ENCODE measurements at places on chromosomes 4 and X. TPM values are rescaled to one million over a fixed set of nuclear protein-coding genes. Genes with fewer than 3 reads are reported as not detected.

Gene NPY2R
- not detected for total RNA-seq

Gene DOCK11
- total RNA-seq: 7.7 TPM

Gene SORCS2
- total RNA-seq: 0.02 TPM

Gene TEC
- not detected for total RNA-seq

Gene ASB11
- total RNA-seq: not detected

Gene GPR50
- not detected for total RNA-seq

Gene ARHGAP10
- 10.3 TPM for total RNA-seq

Gene HEPH
- 0.85 TPM for total RNA-seq

Gene CTAG1B
- total RNA-seq: not detected

DNA sequence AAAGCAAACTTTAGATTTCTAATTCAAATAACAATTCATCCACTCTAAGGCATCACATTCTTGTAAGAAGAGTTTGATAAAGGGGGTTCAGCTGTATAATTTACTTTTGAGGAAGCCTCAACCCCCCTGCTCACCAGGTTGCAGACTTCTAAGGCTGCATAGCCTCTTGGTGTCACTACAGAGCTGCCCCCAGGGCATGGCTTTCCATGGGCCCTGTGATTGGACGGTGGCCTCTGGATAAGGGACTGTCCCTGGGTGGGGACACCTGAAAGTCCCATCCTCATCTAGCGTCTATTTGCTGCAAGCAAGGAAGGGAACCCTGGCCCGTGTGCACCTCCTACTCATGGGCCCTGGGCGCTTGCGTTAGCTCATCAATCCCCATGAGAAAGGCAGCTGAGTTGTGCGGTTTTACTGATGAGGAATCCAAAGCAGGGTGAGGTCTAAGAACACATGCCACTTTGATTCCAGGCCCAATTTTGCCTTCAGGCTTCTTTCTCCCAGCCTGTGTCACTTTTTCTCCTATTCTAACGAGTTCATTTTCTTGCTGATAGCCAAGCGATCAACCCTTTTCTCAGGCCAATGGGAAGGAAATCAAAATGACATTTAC is 51.8 kb downstream of the SCML1 start:
- no peak for DNase-seq

GRCh38 chrX:13140007-13140406 is 95.6 kb upstream of the FAM9C start:
- DNase-seq: no peak

- peak; percentile 65 for DNase-seq
These were observed 103.5 kb downstream of the LDB2 start for GRCh38 chr4:16794816-16795445.

DNA sequence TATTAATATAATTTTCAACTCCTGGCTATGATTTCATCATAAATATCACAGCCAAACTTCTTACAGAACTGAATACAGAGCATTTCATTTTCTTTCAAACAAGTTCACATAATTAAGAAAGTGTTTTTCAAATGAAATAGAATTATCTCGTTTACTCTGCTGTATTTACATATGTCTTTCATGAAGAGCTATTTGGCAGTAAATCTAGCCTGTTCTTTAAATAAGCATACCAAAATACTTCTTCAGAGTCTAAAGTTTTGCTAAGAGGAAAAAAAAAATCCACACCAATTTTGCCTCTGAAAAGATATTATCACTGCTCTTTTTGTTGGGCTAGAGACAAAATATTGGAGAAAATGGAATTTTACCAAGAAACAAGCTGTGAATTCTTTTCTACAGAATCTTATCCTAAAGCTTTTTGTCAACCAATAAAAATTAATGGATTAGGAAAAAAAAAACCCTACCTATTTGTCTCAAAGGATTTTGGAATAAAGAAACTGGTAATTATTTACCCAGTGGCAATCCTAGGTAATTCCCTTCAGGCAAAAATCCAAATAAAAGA is 287.9 kb upstream of the NR3C2 start:
- no peak for DNase-seq

- no peak for DNase-seq
These were observed 198.6 kb downstream of the KCNIP4 start for GRCh38 chr4:21749924-21750323.

GRCh38 chrX:151359931-151360871 is 36.8 kb upstream of the VMA21 start:
- DNase-seq: no peak

DNA sequence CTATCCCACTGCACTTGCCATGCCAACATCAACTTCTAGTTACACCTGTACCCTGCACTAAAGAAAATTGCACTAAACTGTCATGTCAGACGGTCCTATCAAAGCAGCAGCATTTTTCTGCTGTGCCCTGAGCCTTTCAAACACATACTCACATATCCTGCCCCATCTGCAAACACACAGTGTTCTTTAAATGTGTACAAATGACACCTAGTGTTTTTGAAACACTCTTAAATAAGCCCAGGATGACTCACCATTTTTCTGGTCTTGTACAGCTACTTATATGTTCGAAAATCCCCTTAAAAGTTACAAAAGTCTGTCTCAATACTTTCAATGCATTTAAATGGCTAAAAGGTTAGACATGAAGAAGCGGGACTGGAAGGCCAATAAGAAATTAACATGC is 346.7 kb upstream of the PPARGC1A start:
- DNase-seq: no peak

DNA sequence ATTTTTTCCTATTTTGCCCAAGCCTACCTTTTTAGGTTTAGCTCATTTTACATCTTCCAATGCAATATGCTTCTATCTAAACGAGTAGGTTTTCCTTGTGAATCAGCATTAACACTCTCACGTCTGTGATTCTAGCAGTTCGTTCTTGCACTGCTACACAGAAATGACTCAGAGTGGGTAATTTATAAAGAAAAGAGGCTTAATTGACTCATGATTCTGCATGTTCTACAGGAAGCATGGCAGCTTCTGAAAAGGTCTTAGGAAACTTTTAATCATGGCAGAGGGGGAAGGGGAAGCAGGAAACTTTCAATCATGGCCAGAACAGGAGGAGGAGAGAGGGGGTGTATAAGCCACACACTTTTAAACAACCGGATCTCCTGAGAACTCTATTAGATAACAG is 44.9 kb downstream of the SPANXN1 start:
- DNase-seq: peak; percentile 25

GRCh38 chrX:150360331-150360730 is 2.8 kb upstream of the MAMLD1 start:
- DNase-seq: no peak

DNA sequence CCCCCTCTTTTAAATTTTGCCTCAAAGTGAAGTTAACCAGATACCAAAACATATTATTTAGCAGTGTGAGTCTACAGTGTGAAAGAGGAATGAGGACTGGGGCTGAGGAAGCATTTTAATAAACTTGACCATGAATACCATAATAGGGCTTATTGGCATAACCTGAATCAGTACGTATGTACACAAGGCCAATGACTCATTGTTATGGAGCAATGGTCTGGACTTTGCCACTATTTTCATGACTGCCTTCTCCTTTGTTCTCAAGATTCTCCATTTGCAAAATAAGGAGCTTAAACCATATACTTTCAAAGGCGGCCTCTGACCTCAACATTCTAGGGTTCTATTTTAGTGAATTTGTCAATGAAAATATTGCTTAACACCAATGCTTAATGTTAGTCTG is 102.8 kb upstream of the OR13H1 start:
- peak; percentile 6 for DNase-seq

- no peak for DNase-seq
These were observed 1.2 kb downstream of the RPGR start for GRCh38 chrX:38326086-38326485.

GRCh38 chrX:252957-253291 is 28.3 kb upstream of the PLCXD1 start:
- DNase-seq: no peak

DNA sequence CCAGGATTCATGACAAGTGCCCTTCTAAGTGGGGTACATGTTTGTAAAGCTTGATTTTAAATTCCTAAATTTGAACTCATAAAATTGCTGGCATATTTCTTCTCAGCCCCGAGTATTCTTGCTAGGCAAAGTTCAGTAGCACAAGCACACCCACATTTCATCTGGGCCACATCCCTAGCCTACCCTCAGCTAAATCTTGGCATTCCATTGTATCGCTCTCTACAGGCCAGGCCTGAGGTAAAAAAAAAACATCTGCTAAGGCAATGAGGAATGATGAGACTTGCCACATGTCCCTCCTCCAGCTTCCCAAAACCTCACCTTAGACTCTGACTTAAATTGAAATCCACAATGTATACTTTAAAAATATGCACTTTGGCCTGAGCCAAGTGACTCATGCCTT is 51.4 kb upstream of the VCX3B start:
- no peak for DNase-seq
